Substantia nigra (tissue), 51 donors: ENCODE measurements at places on chromosomes 13 and 19.

DNA sequence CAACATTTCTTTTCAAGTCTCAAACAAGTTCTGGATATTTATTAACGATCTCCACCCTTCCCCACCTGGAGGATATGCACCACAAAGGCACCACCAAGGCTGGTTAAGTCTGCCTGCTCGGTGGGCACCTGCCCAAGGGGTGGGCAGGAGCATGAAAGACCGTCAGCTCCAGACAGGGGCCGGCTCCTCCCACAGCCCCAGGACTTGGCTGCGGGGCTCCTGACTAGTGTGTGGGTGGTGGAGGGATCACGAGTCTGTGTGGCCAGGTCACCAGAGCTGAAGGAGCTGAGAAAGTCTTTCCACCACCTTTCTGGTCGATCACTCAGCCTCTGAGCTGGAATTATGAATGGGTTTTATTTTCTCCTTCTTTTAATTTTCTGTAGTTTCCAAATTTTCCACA lies 7.8 kb downstream of the SLC7A1 start:
- no peak for DNase-seq

DNA sequence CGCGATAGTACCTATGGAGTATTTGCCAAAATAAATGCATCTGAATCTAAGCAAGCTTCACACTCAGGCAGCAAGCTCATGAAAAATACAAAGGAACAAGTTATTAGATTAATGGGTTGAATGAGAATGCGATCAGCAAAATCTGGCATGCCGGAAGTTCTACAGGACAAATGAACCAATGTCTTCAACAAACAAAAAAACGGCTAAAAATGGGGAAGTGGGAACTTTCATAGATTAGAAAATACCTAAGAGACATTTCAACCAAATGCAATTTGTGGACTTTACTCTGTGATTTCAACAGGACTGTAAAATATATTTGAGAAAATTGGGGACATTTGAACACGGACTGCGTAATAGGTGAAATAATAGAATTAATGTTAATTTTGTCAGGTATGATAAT lies 22.4 kb upstream of the RNASEH2B start:
- no peak for DNase-seq

DNA sequence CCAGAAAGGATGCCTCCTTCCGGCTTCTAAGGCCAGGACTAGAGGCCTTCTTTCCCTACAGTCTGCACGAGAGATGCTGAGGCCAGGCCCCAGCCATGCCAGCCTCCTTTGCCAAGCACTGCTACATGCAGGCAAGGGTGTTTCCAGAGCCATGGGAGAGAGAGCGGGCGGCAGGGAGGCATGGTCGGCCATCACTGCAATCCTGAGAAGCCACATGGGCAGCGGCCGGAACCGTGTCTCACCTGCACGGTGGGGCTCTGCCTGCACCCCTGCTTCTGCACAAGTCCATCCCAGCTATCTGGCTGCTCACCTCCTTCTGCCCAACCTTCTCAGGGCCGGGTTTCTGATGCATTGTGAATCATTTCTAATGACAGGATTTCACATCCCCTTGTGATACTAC lies 35.1 kb downstream of the TSHZ3 start:
- DNase-seq, result no peak

DNA sequence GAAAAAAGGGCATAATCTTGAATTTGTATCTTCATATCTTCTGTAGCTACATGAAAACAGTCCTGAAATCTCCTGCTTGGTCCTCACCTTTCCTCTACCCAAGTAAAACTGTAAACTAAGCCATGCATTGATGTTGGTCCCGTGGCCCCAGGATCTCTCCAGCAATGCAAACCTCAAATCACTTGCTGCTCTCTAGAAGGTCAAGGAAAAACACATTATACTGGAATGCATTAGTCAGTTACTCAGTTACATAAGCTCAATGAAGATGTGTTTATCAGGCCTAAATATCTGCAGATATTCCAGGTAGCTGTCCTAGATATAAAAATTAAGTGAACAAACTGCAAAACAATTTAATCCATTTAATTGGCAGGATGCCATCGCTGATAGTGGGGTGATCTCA lies 261.8 kb downstream of the ABCC4 start:
- no peak for DNase-seq

- DNase-seq, result no peak
Observed at GRCh38 chr19:47740866-47741519, 4.4 kb upstream of the NOP53 start.

DNA sequence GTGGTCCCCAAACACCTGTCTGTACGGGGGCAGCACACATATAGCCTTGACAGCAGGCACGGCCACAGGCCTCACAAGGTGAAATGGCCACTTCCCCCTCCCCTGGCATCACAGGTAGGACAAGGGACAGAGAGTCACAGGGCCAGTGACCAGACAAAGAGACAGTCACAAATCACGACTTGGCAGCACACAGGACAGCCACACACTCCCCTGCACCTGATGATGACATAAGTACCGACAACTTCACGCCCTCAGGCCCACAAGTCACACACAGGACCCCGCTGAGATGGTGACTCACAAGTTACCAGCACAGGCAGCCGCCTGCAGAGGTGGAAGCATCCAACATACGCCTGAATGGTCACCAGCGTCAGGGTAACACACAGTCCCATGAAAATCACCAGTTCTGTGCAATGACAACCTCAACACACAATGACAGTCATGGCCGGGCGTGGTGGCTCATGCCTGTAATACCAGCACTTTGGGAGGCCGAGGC lies 16.5 kb downstream of the TYK2 start:
- DNase-seq, result no peak

- DNase-seq, result no peak
Observed at GRCh38 chr19:53785196-53785889, 38.8 kb downstream of the NLRP12 start.

DNA sequence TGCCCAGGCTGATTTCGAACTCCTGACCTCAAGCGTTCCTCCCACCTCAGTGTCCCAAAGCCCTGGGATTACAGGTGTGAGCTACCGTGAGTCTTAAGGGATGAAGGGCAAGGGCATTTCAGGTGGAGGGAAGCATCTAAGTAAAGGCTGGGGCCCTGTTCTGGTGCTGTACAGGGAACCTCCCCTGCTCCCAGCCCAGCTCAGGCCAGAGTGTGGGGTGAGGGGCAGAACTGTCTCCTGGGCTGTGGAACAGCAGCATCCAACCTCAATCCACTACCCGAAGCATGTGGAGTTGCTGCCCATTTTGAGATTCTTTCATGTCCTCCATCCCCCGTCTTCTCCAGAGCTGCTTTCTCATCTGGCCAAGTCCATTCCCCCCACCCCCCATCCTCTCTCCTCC lies 105.3 kb downstream of the SIPA1L3 start:
- no peak for DNase-seq

GRCh38 chr19:38706792-38707511 lies 37.3 kb downstream of the CAPN12 start:
- DNase-seq, result no peak

DNA sequence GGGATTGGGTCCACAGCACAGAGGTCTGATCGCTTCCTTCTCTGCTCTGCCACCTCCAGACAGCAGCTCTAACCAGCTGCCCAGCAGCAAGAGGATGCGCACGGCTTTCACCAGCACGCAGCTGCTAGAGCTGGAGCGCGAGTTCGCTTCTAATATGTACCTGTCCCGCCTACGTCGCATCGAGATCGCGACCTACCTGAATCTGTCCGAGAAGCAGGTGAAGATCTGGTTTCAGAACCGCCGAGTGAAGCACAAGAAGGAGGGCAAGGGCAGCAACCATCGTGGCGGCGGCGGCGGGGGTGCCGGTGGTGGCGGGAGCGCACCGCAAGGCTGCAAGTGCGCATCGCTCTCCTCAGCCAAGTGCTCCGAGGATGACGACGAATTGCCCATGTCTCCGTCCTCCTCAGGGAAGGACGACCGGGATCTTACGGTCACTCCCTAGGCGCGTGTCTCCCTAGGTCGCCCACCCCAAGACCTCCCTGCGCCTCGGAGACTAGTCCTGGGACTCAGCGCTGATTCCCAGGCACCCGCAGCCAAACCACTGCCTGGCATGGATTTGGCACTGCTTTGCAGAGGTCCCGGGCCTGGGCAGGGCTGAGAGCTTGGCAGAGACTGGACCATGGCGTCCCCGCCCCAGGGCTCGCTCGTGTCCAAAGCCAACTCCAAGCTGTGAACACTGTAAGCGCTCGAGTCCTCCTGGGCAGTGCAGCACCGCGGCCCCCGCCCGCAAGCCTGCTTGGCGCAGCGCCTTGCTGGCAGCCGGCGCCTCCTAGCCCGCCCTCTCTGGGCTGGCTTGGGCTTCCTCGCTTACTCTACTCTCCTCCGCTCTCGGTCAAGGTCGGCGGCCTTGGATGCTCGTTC lies 1.5 kb downstream of the GSX1 start:
- no peak for DNase-seq

GRCh38 chr19:7377196-7377595 lies 28.5 kb downstream of the ARHGEF18 start:
- DNase-seq, result no peak

DNA sequence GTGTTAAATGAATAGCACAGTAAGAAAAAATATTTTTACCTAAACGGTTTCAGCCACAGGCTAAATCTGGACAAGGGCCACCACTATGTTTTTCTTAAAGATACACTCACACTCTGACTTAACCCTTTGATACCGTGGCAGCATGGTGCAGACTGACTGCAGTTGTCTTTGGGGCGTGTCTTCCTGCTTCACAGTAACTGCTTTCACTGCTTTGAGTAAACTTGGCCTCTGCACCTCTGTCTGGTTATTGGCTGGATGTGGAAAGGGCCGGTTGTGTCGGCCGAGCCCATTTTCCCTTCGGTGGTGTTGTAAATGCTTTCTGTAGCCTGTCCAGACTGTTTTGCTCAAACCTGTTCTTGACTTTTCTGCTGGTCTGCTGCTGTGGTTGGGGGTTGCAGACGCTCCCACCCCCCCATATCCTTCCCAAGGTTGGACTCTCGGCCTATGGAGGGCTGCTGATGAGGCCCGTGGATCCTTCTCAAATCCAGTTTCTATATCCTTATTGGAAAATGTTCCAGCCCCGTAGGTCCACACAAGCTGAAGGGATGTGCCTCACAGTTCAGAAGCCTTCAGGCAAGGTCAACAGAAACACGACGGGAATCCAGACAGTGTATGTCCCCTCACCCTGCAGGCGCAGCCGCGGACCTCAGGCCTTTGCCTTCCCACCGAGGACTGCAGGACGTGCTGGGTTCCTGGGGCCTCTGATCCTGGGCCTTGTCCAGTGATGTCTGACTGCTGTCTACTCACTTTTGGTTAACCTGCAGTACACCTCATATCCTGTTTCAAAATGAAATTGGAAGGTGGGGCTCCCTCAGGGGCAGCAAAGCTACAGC lies 90.2 kb upstream of the RNF113B start:
- no peak for DNase-seq

DNA sequence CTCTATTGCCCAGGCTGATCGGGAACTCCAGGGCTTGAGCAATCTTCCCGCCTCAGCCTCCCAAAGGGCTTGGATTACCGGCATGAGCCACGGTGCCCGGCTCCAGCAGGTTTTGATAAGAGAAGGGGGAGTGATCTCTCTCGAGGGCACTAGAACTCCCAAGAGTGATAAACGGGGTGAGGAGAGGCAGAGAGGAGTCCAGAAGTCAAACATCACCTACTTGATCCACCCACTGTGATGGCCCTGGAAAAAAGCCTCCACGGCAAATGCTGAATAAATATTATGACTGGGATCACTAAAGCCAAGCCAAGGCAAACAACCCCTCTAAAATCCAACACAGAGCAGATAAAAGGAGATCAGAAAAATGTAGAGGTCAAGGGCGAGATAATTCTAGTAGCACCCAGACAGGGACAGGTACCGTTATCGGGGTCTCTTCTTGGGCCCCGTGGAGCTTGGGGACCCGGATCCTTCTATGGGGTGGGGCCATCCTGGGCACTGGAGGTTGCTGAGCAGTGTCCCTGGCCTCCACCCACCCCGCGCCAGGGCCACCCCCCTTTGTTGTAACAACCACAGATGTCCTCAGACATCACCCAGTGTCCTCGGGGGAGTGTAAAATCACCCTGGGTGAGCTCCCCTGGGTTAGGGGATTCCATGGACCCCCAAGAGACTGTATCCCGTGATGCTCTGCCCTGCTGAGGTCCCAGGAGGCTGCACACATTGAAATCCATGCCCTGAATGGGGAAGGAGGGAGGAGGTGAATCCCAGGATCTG lies 3.7 kb upstream of the CREB3L3 start:
- no peak for DNase-seq

GRCh38 chr13:76848596-76848995 lies 37.6 kb downstream of the KCTD12 start:
- DNase-seq, result no peak

DNA sequence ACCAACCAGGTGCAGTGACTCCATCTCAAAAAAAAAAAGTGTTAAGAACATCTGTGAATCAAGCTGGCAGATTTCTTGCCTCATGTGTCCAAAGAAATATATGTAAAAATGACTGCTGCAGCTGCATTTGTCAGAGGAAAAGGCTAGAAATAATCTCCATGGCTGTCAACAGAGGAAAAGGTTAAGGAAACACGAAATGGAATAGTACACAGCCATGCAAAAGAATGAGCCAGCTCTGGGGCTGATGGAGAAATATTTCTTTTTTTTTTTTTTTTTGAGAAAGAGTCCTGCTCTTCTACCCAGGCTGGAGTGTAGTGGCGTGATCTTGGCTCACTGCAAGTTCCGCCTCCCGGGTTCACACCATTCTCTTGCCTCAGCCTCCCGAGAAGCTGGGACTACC lies 6.6 kb downstream of the RAB3D start:
- no peak for DNase-seq

DNA sequence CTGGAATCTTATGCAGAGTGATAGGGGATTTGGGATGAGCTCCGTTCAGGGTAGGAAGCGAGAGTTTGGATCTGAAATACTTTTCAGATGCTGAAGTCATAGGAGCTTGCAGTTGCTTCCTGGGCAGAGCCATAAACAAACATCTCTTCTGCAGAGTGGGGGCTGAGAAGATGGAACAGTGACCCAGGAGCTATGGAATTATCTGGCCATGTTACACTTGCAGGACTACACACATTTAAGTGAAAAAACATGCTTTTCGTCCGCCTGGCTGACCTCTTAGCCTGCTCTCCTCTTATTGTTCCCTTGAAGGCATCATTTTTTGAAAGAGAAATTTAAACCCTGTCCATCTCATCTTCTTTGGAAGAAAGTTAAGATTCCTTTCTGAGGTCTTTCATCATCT lies 40.7 kb downstream of the PSG11 start:
- DNase-seq, result no peak

DNA sequence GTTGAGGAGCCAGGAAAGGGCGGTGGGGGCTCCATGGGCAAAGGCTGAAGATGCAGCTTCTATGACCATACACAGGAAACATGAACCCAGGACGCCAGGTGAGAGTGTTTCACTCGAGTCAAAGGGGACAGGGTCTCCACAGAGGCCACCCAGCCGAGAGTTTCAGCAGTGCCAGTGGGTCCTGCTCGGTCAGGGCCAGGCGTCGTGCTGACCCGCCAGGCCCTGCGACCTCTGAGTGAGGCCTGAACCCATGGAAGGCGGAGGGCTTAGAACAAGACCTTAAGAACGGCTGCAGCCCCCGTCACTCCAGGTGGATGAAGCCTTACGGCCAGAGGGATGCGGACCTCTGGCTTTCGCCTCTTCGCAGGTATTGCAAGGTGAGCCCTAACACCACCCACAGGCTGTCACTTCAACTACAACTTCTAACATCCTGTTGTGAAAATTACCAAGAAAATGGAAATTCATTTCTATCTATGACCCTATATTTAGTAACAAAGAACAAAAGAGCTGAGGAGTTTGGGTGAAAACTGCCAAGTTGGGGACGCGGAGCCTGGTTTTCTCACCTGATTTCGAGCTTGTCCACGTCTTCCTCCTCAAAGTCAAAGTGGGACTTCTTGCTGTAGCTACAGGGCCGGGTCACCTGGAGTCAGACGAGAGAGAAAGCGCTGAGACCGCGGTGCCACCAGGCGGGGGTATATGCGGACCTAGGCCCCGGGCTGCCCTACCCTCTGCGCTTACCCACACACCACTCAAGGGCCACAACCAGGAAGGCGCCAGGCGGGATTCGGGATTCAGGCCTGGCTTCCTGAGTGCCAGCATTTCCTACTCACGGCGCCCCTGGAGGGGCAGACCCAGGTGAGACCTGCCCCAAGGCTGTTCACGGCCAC lies 50.1 kb upstream of the C13orf46 start:
- no peak for DNase-seq
